ENCODE measurements at places on chromosomes 4 and X. TPM values are rescaled to one million over a fixed set of nuclear protein-coding genes. Genes with fewer than 3 reads are reported as not detected.

The FGA gene
- 8.4 TPM for total RNA-seq

The SYN1 gene
- total RNA-seq: 1.2 TPM

The MRPS18C gene
- total RNA-seq: 13.0 TPM

The SPANXN4 gene
- not detected for total RNA-seq

The ALB gene
- 55.0 TPM for total RNA-seq

The NRK gene
- total RNA-seq: 109 TPM

The PCDH10 gene
- total RNA-seq: 6.4 TPM

Measured in ovary (tissue), 10 donors.